ENCODE measurements at places on chromosomes 6 and 20.
A peak's percentile ranks its signal among the peaks of the same experiment; 100 is the strongest.

DNA sequence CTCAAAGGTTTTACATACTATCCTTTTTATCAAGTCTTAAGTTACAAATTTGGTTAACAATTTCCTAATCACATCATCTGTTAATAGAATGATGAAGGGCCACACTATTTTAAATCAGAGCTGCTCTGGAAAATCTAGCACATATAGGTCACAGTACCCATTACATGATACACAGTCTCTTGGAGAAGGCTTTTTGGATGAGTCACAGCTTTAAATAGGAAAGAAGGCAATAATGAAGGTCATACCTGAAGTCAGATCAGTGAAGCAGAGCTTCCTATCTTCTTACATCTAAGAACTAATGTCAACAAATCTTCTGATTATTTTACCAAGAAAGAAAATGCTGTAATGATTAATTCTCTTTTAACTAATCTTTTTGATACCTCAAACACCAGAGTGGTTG lies 248.5 kb downstream of the BTBD9 start:
- DNase-seq = no peak

DNA sequence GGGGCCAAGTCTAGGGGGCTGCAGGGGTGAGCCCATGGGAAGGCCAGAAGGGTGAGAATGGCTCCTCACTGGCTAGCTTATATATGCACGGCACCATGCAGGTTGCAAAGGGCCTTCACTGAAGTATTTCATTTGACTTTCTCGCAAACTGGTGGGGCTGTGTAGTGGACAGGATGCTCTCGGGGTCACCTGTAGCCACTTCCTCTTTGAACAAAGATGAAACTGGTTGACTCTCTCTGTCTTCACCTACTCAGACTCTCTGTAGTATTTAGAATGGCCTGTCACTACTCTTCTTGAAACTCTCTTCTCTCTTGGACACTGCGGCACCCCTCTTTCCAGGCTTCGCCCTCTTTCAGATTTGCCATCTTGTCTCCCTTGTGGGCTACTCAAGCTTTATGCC lies 560.5 kb downstream of the PKHD1 start:
- no peak for DNase-seq

DNA sequence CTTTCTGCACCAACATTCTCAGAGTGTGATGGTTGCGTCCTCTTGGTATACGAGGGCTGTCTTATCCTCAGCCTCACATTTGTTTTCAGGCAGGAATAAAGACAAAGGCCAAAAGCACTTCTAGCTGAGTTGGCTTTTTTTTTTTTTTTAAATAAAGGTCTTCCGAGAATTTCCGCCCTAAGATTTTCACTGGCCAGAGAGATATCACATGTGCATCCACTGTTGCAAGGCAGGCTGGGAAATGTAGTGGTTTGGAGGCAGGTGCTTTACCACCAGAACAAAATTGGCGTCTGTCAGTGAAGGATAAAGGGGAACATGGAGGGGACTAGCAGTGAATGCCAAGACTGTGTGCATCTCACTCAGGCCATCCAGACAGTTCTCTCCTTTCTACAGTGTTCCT lies 334.9 kb upstream of the SOX4 start:
- no peak for DNase-seq

GRCh38 chr6:49462071-49462470 lies 982 bp downstream of the MMUT start:
- DNase-seq = peak; percentile 10

DNA sequence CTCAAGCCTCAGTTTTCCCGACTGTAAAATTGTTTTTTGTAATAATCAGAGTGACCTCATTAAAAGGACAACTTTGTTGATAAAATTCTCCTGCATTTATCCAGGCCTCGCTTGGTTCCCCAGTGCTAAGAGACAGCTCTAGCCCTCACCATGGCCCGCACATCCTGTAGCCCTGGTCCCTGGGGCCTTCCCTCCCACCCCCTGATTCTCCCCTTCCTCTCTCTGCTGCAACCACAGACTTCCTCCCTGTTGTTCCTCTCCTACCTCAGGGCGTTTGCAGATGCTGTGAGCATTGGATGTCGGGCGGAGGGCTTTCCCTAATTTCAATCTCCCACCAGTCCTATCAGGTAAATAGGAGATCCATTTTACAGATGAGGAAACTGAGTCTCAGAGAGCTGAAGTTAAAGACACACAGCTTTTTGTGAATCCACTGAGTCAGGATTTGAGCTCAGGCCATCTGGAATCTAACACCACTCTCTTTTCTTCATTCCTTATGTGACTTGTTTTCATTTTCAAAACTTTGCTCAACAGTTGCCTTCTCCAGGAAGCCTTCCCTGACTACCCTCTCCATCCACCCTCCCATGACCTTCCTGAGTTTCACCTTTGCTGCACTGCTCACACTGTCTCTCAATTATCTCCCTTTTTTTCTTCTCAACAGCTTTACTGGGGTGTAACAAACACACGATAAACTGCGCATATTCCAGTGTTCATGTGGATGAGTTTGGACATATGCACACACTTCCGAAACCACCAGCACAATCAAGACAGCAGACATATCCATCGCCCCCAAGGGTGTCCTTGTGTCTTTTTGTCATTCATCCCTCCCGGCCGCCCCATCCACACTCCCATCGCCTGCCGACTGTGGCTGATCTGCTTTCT lies 107.1 kb downstream of the CEBPB start:
- DNase-seq = peak; percentile 44

DNA sequence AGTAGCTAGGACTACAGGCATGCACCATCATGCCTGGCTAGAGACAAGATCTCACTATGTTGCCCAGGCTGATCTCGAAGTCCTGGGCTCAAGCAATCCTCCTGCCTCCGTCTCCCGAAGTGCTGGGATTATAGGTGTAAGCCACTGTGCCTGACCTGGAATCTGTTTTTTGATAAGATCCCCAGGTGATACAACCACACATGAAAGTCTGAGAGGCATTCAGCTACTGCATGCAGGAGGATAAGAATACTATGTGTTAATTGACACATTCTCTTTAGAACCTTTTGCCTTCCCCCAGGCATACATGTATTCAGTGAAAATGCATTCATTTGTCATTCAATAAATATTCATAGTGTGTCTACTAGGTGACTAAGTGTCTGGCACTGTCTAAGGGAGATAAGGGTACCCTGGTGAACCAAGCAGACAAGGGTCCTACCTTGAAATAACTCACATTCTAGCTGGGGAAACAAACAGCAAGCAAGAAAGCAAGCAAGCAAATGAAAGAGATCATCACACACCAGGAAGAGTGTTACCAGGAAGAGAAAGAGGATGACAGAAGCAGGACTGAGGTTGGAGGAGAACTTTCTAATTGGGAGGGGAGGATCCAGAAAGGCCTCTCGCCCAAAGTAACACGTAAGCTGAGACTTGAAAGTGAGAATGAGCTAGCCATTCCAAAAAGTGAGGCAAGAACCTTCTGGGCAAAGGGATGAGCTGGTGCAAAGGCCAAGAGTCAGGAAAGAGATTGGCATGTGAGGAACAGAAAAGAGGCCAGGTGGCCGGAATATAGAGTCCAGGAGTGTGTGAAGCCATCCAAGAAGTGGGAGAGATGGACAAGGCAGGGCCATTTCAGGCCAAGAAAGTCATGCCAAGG lies 6.5 kb downstream of the GFOD1 start:
- DNase-seq = no peak

- peak; percentile 35 for DNase-seq
Observed at GRCh38 chr20:38321959-38322598, 18.1 kb downstream of the BPI start.

- DNase-seq = no peak
Observed at GRCh38 chr20:44805335-44805978, 4.9 kb downstream of the RIMS4 start.

- DNase-seq = no peak
Observed at GRCh38 chr20:48338717-48339116, 489.1 kb downstream of the PREX1 start.

DNA sequence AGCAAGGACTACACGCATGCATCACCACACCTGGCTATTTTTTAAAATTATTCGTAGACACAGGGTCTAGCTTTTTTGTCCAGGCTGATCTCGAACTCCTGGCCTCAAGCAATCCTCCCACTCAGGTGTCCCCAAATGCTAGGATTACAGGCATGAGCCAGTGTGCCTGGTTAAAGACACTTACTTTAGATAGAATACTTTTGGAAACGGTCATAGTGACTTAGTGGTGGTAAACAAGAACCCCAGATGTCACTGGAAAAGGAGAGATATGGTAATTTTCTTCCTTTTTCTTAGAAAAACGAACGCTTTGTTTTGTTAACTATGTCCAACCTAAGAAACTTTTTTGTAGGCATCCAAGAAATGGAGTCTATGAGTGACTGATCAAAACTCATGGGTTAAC lies 137.3 kb downstream of the TFAP2B start:
- no peak for DNase-seq

GRCh38 chr6:154537511-154538325 lies 27.2 kb upstream of the CNKSR3 start:
- DNase-seq = no peak

- DNase-seq = peak; percentile 6
Observed at GRCh38 chr6:35948725-35949124, 27.8 kb upstream of the SRPK1 start.

DNA sequence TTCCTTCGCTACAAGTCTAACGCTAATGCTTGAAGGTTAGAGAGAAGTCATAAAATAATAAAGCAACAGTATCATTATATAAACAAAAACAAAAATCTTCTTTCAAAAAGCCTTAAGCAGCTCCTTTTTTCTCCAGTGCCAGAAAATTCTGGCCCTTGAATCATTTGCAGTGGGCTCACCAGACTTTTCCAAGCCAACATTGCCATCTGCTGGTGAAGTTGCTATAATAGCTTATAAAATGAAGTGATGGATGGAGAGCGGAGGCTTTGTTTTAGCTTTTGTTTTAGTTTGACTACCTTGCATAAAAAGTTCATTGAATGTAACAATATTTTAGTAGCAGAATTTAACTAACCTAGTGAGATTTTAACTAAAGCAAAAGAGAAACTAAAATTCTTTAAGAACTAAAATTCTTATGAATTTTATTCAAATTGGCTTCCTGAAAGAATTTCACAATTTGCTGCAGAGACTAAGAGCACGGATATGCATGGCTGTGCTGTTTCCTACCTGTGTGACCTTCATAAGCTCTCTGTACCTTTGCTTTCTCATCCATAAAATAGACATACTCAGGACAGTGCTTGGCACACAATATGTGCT lies 44.8 kb upstream of the SLC2A12 start:
- peak; percentile 53 for DNase-seq

DNA sequence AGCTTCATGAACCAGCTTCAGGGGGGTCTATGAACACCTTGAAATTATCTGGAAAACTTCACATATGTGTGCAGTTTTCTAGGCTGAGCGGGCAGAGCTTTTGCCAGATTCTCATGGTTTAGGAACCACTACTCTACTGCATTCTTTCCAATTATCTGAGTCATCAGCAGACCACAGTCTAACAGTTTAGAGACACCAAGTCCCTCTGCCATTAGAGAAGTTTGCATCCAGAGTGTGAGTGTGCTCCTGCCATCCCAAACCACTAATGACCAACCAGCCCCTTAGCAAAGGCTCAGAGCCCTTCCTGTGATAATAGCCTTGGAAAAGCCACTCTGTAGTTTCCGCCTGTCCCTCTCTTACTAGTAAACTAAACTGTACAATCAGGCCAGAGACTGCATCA lies 96.8 kb downstream of the PHACTR1 start:
- DNase-seq = no peak

GRCh38 chr20:47857569-47858464 lies 72.5 kb upstream of the SULF2 start:
- no peak for DNase-seq

- DNase-seq = no peak
Observed at GRCh38 chr6:125124049-125124669, 29.4 kb upstream of the TPD52L1 start.

DNA sequence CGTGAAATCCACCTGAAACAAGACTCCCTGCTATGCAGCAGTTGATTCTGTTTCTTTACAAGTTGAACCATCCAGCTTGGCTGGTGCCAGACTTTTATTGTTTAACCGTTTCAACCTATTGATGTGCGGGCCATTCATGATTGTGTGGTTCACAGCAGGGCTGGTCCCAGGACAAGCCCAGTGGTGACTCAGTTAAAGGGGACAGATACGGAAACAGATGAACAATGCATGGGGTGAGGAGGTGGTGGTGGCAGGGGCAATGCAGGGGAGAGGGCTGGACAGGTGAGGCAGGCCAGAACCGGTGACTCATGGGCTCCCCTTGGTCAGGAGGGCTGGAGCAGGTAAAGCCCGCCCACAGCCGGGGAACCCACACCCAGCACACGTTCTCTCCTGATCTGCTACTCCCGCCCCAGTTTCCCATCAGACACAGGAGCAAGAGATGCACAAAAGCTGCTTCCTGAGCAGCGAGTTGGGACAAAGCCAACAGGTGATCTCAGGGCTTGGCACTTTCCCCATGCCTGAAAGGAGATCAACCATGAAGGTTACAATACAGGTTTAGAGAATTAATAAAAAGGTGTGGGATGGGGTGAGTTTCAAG lies 232.2 kb downstream of the LY86 start:
- no peak for DNase-seq

GRCh38 chr6:77883851-77884250 lies 231.0 kb downstream of the MEI4 start:
- DNase-seq = no peak

DNA sequence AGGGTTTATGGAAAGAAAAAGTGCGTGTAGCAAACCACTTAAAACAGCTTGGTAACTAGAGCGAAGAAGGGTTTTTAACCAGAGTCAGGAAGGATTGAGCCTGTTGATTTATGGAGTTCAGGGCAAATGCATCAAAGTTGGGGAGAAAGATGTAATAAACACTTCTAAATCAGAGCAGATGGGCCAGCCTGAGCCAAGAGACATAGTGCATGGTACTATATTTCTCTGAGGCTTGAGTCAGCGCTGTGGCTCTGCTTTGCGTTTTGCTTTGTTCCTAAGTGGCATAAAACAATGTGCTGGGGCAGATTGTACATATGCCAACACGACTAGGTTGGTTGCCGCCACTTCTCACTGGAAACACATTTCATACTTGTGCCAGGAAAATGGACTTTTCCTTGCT lies 111.3 kb downstream of the BCKDHB start:
- no peak for DNase-seq

DNA sequence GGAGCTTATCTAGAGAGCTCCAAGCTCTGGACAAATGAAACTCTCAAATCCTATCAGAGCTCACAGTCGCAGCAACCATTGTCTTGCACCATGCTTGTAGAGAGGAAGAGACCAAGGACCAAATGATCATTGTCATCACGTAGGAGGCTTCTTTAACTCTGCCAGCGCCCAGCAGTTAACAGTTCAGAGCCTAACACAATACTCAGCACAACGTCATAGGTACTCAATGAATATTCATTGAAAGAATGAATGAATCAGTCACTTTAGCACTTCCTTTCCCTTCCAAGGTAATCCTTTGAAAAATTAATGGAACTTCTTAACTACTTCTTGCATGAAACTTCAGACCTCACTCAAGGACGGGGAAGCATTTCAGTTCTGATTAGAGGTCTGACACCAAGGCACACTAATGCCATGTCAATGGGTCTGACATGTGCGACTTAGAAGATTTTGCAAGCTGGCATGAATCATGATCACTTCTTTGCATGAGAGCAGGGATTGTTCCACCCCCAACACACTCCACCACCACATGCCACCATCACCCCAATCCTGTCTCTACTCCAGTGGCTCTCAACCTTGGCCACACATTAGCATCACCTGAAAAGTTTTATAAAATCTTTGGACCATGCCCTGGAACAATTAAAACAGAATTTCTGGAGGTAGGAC lies 45.1 kb downstream of the KHDC1L start:
- no peak for DNase-seq

- DNase-seq = no peak
Observed at GRCh38 chr6:108778421-108779186, 69.6 kb upstream of the ARMC2 start.

- DNase-seq = peak; percentile 29
Observed at GRCh38 chr6:107977283-107977682, 19.3 kb upstream of the SEC63 start.
